Naive thymus-derived CD4-positive, alpha-beta T cell (primary cell): ENCODE measurements at places on chromosomes 11 and 22. TPM values are rescaled to one million over a fixed set of nuclear protein-coding genes. Genes with fewer than 3 reads are reported as not detected.

GRCh38 chr22:37804352-37804880 is 3.3 kb upstream of the GCAT start:
- peaks cover 14% of the 10 kb centered on the region for H3K4me1 ChIP-seq
- peak overlapping the region; percentile 44 for H3K27ac ChIP-seq
- H3K27me3 ChIP-seq = no peaks in the 10 kb centered on the region
- H3K4me3 ChIP-seq = no peak overlapping the region

The SCUBE1 gene
- total RNA-seq = 0.27 TPM

DNA sequence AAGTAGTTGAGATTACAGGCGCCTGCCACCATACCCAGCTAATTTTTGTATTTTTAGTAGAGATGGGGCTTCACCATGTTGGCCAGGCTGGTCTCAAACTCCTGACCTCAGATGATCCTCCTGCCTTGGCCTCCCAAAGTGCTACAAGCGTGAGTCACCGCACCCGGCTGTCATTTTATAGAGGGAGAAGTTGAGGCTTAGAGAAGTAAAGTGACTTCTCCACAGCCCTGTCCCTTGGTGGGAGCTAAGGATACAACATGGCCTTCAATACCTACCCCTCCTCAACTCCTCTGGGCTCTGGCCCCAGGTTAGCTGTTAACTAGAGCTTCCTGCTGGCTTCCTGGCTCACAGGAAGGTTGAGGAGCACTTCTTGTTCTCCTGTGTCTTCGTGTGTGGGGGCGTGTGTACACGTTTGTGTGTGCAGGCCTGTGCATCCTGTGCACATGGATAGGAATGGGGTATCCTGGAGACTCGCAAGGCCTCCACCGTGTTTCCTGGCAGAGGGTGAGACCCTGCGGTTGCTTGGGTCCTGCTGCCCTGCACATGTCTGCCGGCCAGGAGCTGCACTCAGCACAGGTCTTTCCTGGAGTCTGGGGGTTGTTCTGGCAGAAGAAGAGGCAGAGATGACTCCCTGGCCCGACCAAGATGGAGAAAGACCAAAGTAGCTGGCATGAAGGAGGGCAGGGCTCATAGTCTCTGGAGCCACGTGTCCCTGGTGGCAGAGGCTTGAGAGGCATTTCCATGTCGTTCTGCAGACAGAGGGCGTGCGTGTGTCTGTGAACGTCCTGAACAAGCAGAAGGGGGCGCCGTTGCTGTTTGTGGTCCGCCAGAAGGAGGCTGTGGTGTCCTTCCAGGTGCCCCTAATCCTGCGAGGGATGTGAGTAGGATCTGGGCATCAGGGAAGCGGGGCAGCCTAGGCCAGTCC is 2.4 kb downstream of the SIDT2 start:
- H3K4me3 ChIP-seq = peak overlapping the region; percentile 24
- no peaks in the 10 kb centered on the region for H3K36me3 ChIP-seq
- no peaks in the 10 kb centered on the region for H3K27me3 ChIP-seq
- H3K27ac ChIP-seq = peak overlapping the region; percentile 6
- peak; percentile 53 for DNase-seq
- peaks cover 26% of the 10 kb centered on the region for H3K4me1 ChIP-seq

The PANX3 gene
- total RNA-seq = not detected

The KLHL22 gene
- 30.7 and 31.1 TPM in 2 replicates for total RNA-seq

DNA sequence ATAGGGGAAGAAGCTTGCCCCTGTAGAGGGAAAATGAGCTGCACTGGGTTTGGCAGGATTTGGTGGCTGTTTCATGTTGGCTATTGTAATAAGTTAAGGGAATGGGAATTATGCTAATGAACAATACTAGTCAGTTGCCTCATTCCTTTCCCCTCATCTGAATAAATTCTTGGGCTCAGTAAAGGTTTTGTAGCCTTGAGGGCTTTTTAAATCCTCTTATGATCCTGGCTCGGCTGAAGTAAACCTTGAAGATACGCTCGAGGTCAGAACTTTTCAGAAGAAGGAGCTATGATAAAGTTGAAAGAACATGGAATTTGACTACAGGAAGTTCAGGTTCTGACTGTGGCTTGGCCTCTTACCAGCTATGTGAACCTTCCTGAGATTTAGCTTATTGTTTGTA is 448.7 kb downstream of the RAB38 start:
- H3K27ac ChIP-seq = no peak overlapping the region
- H3K27me3 ChIP-seq = no peaks in the 10 kb centered on the region
- H3K36me3 ChIP-seq = no peaks in the 10 kb centered on the region
- no peak for DNase-seq
- H3K4me3 ChIP-seq = no peak overlapping the region

- H3K27me3 ChIP-seq = no peaks in the 10 kb centered on the region
- H3K4me1 ChIP-seq = peaks cover 7% of the 10 kb centered on the region
- H3K4me3 ChIP-seq = peak overlapping the region; percentile 9
- no peak overlapping the region for H3K27ac ChIP-seq
- peak; percentile 25 for DNase-seq
- no peaks in the 10 kb centered on the region for H3K36me3 ChIP-seq
Observed at GRCh38 chr22:23521441-23522113, 58.5 kb downstream of the IGLL1 start.

DNA sequence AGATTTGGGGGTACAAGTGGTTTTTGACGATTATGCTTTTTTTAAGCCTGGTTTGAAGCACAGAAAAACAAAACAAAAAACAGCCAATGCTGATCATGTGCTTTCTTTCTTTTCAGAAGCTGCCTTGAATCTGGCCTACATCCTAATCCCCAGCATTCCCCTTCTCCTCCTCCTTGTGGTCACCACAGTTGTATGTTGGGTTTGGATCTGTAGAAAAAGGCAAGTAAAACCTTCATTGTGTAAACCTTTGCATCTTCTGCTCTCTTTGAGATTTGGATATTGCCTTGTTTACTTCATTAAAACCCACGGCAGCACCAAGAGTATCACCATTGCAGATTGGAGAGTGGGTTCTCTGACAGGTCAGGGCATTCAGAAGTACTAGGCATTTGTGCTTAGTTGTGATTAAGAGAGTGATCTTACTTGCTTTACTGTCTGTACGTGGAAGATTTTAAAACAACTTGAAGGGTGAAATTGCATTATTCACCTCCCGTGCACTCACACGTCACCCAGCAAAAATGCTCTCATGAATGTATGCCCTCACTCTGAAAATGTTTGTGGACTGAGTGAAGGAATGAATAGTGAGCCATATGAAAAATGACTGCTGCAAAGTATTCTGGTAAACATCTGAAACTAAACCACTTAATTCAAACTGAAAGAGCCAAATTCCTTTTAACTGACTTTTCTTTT is 17.0 kb downstream of the LAYN start:
- no peak overlapping the region for H3K27ac ChIP-seq
- no peaks in the 10 kb centered on the region for H3K4me1 ChIP-seq
- H3K27me3 ChIP-seq = no peaks in the 10 kb centered on the region
- no peaks in the 10 kb centered on the region for H3K36me3 ChIP-seq
- H3K4me3 ChIP-seq = no peak overlapping the region
- no peak for DNase-seq

GRCh38 chr22:41825376-41825775 is 7.5 kb upstream of the SREBF2 start:
- H3K27me3 ChIP-seq = no peaks in the 10 kb centered on the region
- no peak overlapping the region for H3K27ac ChIP-seq
- DNase-seq = no peak
- H3K36me3 ChIP-seq = peaks cover 25% of the 10 kb centered on the region

The ACRV1 gene
- total RNA-seq = not detected in 2 replicates

- H3K27me3 ChIP-seq = no peaks in the 10 kb centered on the region
- no peak overlapping the region for H3K27ac ChIP-seq
- H3K4me3 ChIP-seq = no peak overlapping the region
- H3K4me1 ChIP-seq = no peaks in the 10 kb centered on the region
Observed at GRCh38 chr11:110075105-110075846, 17.9 kb upstream of the ZC3H12C start.

GRCh38 chr11:80990885-80991284 is 1550.1 kb upstream of the TENM4 start:
- no peaks in the 10 kb centered on the region for H3K36me3 ChIP-seq
- H3K27ac ChIP-seq = no peak overlapping the region
- no peaks in the 10 kb centered on the region for H3K27me3 ChIP-seq
- H3K4me3 ChIP-seq = no peak overlapping the region
- no peaks in the 10 kb centered on the region for H3K4me1 ChIP-seq

The CFAP300 gene
- total RNA-seq = not detected

The CCDC87 gene
- 1.2 TPM for total RNA-seq

GRCh38 chr11:124669193-124669592 is 4.3 kb downstream of the SIAE start:
- no peaks in the 10 kb centered on the region for H3K36me3 ChIP-seq
- peak; percentile 50 for DNase-seq
- H3K4me1 ChIP-seq = peaks cover 35% of the 10 kb centered on the region
- no peak overlapping the region for H3K4me3 ChIP-seq
- no peak overlapping the region for H3K27ac ChIP-seq
- H3K27me3 ChIP-seq = no peaks in the 10 kb centered on the region

The OR52H1 gene
- 0.48 TPM for total RNA-seq

DNA sequence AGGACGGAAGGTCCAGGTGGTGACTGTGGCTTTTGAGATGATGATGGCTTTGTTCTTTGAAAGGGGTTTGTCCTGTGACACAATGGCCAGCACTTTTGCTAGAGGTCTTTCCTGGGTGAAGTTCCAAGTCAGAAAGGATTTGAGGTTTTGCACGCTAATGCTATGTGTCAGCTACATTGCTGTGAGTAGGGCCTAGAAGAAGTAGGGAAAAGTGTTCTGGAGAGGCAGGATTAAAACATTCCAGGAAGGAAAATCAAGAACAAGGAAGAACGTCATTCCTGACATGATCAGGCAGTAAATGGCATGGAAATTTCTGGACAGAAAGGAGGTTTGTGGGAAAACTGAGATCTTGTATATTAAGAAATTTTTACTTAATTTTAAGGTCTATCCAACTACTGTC is 290.7 kb downstream of the NTM start:
- no peaks in the 10 kb centered on the region for H3K4me1 ChIP-seq
- H3K36me3 ChIP-seq = no peaks in the 10 kb centered on the region
- no peak overlapping the region for H3K4me3 ChIP-seq
- H3K27ac ChIP-seq = no peak overlapping the region
- no peak for DNase-seq

DNA sequence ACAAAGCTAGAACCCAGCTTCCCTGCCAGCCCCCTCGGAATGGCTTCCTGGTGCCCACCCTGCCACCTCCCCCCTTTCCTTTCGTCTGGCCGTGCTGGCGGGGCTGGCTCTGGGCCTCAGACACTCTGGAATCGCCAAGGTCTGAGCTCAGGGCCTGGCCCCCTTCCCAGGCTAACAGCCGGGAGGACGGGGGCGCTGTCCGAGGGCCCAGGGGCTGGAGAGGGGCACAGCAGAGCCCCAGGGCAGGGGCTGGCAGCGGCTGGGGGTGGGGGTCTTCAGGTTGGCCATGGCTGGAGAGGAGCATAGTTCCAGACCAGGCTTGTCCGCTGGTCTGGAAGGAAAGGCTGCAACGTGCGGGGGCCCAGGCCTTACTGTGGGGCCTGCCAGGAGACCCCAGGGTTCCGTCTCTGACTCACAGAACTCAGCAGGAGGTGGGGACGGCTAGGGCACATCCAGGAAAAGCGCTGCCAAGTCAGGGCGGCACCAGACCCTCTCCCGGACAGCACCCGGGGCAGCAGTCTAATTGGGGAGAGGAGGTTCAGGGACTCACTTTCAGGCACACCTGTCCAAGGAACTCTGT is 861 bp upstream of the LTBP3 start:
- DNase-seq = no peak
- H3K4me1 ChIP-seq = peaks cover 22% of the 10 kb centered on the region
- no peaks in the 10 kb centered on the region for H3K36me3 ChIP-seq
- no peaks in the 10 kb centered on the region for H3K27me3 ChIP-seq
- H3K27ac ChIP-seq = peak overlapping the region; percentile 89
- peak overlapping the region; percentile 53 for H3K4me3 ChIP-seq

DNA sequence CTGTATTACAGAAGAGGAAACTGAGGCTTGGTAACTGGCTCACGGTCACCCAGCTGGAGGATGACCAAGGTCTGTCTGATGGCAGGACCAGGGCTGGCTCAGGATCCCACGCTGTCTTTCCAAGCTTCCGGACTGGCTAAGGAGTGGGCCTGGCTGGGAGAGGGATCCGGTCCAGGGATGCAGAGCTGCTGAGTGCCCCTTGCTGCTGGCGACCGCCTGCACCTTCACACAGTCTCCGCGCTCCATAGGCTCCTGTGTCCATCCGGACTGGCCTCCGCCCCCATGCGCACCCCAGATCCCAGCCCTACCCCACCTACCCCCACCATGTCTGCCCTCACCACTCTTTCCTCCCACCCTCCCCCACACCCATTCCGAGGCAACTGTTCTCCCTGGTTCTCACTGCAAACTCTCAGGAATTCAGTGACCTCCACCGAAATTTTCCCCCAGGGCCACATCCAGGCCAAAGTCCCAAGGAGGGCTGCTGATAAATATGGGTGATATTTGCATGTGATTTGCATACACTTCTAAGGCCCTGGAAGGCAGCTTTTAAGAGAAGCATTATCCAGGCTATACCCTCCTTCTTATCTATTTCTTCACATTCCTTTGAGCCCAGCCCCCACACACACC is 48.5 kb upstream of the SLC35C1 start:
- no peak for DNase-seq
- H3K4me3 ChIP-seq = no peak overlapping the region
- H3K4me1 ChIP-seq = no peaks in the 10 kb centered on the region
- no peaks in the 10 kb centered on the region for H3K27me3 ChIP-seq
